ENCODE measurements at places on chromosomes 7 and 10.

- DNase-seq, result no peak
Observed at GRCh38 chr10:77328272-77328816, 309.3 kb downstream of the KCNMA1 start.

GRCh38 chr7:39062811-39063210, 85.1 kb downstream of the POU6F2 start:
- DNase-seq, result no peak

GRCh38 chr7:28623105-28623730, 210.9 kb downstream of the CREB5 start:
- DNase-seq, result no peak

DNA sequence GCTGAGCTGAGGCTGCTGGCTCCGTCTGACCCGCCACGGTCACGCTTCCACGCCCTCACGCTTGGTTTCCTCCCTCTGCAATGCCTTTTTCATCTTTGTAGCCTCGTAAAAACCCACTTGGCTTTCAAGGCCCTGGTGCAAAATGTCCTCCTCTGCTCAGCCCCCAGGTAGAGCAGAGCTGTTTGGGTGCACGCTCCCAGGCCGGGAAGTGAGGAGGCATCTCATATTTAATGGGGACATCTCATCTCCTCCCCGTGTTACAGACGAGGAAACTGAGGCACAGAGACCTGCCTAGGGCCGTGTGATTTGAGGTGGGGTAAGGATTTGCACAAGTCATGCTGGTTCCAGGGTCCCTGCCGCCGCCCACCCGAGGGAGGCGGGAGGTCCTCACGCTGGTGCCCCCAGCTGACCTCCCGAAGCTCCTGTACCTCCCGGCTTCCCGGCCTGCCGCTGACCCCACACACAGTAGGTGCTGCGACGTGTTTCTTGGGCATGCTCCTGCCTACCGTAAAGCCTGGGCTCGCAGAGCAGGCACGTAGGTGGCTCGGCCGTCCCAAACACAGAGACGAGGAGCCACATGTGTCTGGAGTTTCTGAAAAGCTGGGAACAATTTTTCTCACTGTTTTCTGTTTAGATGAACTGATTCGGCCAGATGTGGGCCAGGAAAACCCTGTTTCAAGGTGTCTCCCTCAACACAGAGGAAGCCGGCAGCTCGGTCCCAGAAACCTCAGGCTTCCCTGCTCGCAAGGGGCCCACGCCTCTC, 11.5 kb downstream of the FOXL3 start:
- no peak for DNase-seq

GRCh38 chr7:157690833-157691585, 354.2 kb downstream of the DNAJB6 start:
- no peak for DNase-seq

All from GM10248 (cell line).